NCI-H1436 treated with DMSO at 0.1 percent for 48 hours (cell line): ENCODE measurements at places on chromosomes 6 and 20.

DNA sequence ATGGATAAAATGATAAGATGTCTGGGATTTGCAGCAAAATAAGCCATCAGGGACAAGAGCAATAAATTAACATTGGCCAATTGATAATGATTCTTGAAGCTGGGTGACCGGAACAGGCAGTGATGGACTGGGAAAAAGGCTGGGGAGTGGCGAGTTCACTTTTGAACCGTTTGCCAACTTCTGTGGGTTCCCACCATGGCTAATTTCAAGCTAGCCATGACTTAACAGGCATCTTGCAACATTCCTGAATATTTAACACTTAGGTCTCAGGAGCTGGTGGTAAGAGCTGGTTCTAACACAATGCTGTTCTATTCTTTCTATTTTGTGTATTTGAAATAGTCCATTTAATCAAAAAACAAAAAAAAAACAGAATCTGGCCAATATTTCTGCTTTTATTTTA is 37.6 kb upstream of the CD83 start:
- DNase-seq, result no peak

DNA sequence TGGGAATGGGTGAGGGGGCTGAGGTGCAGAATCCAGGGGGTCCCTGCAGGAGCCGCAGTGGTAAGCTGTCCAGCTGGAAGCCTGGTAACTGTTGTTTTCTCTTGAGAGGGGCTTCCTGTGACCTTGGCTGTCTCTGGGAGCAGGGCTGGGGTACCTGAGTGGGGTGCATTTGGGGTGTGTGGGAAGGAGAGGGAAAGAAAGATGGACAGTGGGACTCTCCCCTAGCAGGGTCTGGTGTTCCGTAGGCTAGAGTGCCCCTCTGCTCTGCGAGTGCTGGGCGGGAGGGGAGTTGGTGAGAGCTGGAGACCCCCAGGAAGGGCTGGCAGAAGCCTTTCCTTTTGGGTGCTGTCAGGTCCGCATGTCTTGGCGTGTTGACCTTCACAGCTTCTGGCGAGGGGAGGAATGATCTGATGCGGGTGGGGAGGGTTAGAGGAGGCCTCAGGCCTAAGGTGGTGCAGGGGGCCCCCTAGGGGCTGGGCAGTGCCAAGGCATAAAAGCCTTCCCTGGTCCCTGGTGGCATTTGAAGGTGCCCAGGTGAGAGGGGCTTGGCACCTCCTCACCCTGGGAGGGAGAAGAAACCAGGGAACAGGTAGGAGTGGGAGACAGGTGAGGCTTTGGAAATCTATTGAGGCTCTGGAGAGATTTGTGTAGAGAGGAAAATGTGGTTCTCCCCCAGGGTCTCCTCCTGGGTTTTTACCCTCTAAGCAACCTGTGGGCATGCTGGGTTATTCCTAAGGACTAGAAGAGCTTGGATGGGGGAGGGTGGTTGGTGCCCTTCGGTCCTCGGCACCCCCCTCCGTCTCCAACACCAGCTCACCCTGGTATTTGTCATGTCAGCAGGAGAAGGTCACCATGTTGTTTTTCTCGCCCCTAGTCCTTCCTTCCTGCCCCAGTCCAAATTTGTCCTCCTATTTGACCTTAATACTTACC is 3.3 kb downstream of the VEGFA start:
- DNase-seq, result no peak

DNA sequence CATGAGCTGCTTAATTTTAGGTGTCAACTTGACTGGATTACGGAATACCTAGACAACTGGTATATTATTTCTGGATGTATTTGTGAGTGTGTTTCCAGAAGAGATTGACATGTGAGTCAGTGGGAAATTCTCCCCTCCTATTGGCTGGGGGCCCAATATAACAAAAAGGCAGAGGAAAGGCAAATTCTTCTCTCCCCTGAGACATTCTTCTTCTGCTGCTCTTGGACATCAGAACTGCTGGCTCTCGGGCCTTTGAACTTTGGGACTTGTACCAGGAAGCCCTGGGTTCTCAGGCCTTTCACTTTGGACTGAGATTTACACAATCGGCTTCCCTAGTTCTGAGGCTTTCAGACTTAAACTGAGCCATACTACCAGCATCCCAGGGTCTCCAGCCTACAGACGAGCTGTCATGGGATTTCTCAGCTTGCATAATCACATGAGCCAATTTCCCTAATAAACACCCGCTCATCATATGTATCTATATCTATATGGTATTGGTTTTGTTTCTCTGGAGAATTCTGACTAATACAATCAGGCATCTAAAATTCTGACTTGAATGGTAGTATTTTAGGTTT is 7.6 kb upstream of the BTN3A3 start:
- no peak for DNase-seq

DNA sequence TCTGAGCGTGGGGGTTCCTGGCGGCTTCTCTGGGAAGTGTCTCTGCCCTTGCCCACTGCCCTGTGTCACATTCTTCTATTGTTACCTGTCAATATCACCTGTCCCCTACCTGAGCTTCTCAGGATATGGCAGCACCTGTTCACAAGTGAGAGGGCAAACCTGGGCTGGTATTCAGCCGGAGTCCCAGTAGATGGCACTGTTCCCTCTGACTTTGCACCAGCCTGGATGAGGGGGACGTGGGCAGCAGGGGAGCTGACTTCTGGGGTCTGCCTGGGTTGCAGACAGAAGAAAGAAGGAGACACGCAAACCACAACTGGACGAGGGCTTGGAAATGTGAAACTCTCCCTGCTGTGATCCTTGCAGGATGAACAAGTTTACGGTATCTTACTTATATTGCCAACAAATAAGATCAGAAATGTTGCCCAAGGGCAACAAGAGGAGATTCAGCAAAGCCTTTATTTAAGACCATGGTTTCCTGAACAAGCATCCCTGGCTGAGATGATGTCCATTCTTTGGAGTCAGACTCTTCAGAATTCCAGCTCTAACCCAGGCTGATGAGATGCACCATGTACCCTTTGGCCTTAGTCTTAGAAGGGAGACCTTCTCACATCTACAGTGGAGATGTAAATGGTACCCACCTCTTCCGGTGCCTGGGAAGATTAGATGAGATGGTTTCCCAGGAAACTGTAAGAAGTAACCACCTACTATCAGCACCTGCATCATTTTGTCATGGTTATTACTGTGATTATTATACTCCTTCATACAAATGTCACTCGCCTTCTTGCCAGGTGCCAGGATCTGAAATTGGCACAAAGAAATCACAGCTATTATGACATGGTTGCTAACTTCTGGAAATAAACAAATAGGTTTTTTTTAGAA is 400.0 kb upstream of the CDH4 start:
- no peak for DNase-seq

DNA sequence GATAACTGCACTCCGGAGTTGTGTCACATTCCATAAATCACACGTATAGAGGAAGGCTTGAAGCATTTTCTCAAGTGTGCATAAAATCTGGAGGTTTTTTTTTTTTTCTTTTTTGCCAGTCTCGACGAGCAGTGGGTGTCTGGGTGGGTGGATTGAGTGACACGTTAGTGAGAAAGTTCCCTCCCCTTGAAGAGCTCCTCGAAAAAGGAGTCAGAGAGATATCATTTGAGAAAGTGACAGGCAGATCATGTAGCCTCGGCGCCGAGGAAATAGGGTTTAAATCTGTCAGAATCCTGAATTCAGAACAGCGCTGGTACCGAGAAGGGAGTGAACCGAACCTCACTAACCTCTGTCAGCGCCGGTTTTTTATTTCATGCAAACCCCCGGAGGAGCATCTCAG is 269.5 kb upstream of the ARID1B start:
- DNase-seq, result no peak

- no peak for DNase-seq
Observed at GRCh38 chr6:128870746-128871145, 12.2 kb upstream of the LAMA2 start.

GRCh38 chr6:42251500-42251899 is 33.8 kb upstream of the MRPS10 start:
- no peak for DNase-seq

- peak; percentile 67 for DNase-seq
Observed at GRCh38 chr6:133093956-133094355, 147.2 kb upstream of the EYA4 start.

- no peak for DNase-seq
Observed at GRCh38 chr6:37637562-37638413, 59.9 kb downstream of the MDGA1 start.

DNA sequence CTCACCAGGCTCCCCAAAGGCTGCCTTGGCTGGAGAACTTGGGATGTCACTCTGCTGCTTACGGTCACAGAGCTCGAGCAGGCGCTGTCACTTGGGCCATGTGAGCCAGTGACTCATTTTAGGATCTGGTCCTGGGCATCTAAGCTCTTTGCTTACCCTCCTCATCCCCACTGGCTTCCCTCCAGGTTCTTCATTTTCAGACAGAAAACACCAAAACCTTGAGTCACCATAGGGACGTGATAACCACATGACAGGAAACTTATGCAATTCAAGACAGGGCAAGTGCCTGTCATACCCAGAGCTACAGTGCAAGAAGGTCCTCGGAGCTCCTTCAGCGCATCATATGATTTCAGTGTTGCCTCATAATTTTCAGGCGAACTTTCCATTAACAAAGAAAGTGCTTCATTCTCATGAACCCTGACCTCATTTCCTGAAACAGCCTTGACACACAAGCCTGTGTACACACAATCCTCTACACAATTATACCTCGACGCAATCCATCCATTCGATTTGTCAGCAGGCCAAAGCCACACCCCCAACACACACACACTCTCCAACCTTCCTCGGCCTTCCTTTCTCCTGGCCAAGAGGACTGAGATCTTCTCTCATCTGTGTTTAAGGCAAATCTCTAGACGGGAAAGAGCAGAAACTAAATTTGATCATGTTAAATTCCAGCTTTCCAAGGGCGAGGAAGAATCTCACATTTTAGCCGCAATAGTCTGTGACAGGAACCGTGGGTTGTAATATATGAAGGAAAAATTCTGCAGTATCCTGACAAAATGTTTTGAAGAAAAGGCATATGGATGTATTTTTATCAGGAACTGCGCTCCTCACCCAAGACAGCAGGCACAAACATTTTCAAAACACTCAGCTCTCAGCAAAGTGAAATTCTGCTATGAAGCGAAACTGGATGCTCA is 25.3 kb downstream of the TBC1D7 start:
- DNase-seq, result peak; percentile 16

GRCh38 chr6:64128301-64129024 is 492.9 kb downstream of the PHF3 start:
- DNase-seq, result no peak
